H9 (cell line): ENCODE measurements at places on chromosomes 1 and 21. TPM values are rescaled to one million over a fixed set of nuclear protein-coding genes. Genes with fewer than 3 reads are reported as not detected.

Gene KIRREL1
- 29.9 and 30.5 TPM in 2 replicates for total RNA-seq

Gene RNF186
- total RNA-seq: not detected in 2 replicates

Gene SLC5A9
- 0.22 TPM in 1 of 2 replicates, not detected in the other for total RNA-seq

Gene PDC
- not detected in 2 replicates for total RNA-seq

Gene VCAM1
- total RNA-seq: 0.07 TPM in 1 of 2 replicates, not detected in the other

Gene PPP1R12B
- total RNA-seq: 8.1 and 12.9 TPM in 2 replicates

Gene CBR3
- total RNA-seq: 1.9 and 2.4 TPM in 2 replicates

Gene HENMT1
- 6.2 and 6.6 TPM in 2 replicates for total RNA-seq

- H3K4me1 ChIP-seq: no peaks in the 10 kb centered on the region
- no peak overlapping the region for H3K27ac ChIP-seq
- no peaks in the 10 kb centered on the region for H3K36me3 ChIP-seq
Observed at GRCh38 chr1:62355095-62355494, 35.9 kb upstream of the KANK4 start.

DNA sequence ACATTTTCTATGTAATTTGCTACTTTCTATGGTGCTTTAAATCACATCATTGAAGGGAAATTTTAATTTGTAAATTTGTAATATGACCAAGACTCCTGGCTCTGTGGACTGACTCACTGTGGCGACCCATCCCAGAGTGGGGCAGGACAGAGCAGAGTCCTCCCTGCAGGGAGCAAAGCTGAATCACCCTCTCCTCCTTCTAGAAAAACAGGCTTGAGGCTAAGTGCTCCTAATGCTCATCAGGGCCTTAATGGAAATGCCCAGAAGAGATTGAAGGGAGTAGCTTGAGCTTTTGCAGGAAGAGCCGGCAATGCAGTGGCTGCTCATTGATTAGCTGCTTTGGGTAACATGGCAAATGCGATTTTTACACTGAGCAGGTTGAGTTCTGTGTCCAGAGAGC, 16.8 kb downstream of the S100A10 start:
- no peaks in the 10 kb centered on the region for H3K27me3 ChIP-seq
- no peaks in the 10 kb centered on the region for H3K36me3 ChIP-seq
- no peak for DNase-seq
- no peak overlapping the region for H3K4me3 ChIP-seq

- no peaks in the 10 kb centered on the region for H3K27me3 ChIP-seq
- H3K36me3 ChIP-seq: no peaks in the 10 kb centered on the region; the same call in 1 of the 2 replicates
- no peak for DNase-seq
- no peaks in the 10 kb centered on the region for H3K4me1 ChIP-seq
Observed at GRCh38 chr21:44418876-44419230, 36.5 kb upstream of the LRRC3 start.

- H3K36me3 ChIP-seq: no peaks in the 10 kb centered on the region
- H3K27ac ChIP-seq: no peak within 1 kb of the TSS
Observed at GRCh38 chr1:923131-923990, at the start of gene SAMD11. Gene SAMD11 (plus strand): TSS chr1:923923. CDS start chr1:924432, 509 bp downstream.

- no peaks in the 10 kb centered on the region for H3K4me1 ChIP-seq
- no peaks in the 10 kb centered on the region for H3K36me3 ChIP-seq
- H3K27ac ChIP-seq: no peak overlapping the region
- H3K27me3 ChIP-seq: no peaks in the 10 kb centered on the region
- DNase-seq: no peak
Observed at GRCh38 chr1:169970114-169970513, 76.4 kb upstream of the SCYL3 start.

DNA sequence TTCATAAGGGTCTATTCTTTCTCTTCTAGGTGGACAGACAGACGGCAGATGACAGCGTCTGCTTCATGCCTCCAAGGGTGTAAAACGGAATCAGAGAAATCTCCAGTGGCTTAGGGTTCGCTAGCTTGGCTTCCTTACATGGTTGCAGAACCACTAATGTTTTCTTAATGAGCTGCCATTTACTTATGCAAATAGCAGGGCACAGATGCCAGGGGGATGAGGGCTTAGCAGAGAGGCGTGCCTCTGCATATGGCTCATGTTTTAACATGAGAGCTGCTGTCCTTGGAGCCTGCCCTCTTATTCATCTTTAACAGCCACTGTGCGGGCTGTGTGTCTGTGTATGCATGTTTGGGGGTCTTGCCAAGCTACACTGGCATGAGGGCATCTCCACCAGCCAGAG, 119.6 kb downstream of the IER5 start:
- H3K27me3 ChIP-seq: no peaks in the 10 kb centered on the region
- peaks cover 4% of the 10 kb centered on the region; the same call in 1 of the 2 replicates for H3K4me1 ChIP-seq
- no peak for DNase-seq
- H3K4me3 ChIP-seq: no peak overlapping the region
- no peak overlapping the region for H3K27ac ChIP-seq

DNA sequence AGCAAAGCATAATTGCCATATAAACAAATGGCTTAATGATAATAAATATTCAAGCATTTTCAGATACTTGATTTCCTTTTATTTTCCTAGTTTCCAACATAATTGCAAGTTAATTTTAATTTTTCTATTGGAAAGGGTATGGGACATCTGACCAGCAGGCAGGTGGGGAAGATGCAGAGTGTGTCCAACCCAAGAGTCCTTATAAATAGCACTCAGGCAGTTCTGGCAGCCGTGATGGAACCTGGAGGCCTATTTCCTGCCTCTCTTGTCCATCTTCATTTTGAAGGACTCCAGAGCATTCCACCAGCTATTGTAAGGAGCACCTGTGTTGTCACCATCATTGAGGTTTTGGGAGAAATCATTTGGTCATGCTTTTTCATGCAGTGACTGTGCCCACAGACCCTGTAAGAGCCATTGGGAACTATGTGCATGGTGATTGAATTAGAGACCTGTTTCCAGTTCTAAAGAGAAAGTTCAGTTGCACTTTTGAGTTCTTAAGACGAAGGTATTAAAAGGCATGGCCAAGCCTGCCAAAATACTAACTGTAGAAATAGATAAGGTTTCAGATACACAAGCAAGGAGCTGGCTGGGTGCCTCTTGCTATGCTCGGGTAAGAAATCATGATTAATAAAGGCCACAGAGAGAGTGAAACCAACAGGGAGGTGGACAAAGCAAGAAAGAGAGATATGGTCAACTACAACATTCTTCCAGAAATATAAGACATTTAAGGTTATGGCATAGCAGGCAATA, 92.3 kb downstream of the SPATA46 start:
- no peak overlapping the region for H3K27ac ChIP-seq
- no peaks in the 10 kb centered on the region for H3K27me3 ChIP-seq
- H3K4me1 ChIP-seq: no peaks in the 10 kb centered on the region
- no peak overlapping the region for H3K4me3 ChIP-seq

DNA sequence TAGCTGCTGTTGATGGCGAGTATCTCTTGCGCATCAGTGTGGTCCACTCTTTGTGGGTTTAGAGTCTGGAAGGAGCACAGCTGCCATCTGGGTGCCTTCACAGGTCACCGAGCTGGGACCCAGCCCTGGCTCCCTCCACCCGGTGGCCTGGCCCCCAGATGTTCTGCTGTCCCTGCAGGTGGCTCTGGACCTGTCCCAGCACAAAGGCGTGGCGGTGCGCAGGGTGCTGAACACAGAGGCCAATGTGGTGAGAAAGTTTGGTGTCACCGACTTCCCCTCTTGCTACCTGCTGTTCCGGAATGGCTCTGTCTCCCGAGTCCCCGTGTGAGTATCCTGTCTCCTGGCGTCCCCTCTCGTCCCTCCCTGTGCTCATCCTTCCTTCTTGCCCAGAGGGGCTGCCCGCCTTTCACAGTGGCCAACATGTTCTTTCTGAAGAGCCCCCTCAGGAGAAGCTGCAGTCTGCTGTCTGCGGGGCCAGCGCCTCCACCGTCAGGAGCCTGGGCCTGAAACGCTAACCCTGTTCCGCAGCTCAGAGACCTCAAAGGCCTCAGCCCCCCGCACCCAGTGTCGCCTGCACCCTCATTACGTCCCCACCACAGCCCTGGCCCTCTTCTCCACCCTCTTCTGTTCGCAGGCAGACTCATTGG, 27.4 kb downstream of the QSOX1 start:
- no peaks in the 10 kb centered on the region for H3K4me1 ChIP-seq
- H3K27me3 ChIP-seq: no peaks in the 10 kb centered on the region
- H3K36me3 ChIP-seq: peaks cover 8% of the 10 kb centered on the region
- no peak overlapping the region for H3K4me3 ChIP-seq
- no peak for DNase-seq

GRCh38 chr1:211587123-211587522, 8.2 kb upstream of the SLC30A1 start:
- no peak for DNase-seq
- no peaks in the 10 kb centered on the region for H3K36me3 ChIP-seq
- H3K27ac ChIP-seq: no peak overlapping the region
- no peaks in the 10 kb centered on the region for H3K27me3 ChIP-seq
- no peaks in the 10 kb centered on the region for H3K4me1 ChIP-seq

DNA sequence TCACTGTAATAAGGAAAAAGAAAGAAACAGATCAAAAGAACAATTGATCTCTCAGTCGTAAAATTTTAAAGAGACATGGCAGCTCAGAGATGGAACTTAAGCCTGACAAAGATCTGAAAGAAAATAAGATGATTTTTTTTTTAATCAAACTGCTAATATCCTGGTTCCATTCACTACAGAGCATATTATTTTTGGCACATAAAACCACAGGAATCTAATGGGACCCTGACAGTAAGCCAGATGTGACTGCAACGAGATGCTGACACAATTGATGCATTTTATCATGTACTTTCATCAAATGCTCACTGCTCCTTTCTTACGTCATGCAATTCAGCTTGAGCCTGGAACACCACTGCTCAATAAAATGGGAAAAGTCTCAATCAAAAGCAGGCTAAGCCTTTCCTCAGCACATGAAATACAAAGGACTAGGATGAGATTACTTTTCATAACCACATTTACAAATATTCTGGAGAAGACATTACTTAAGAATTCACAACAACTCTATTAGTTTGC, 16.6 kb downstream of the GPATCH2 start:
- H3K36me3 ChIP-seq: no peaks in the 10 kb centered on the region
- H3K4me3 ChIP-seq: no peak overlapping the region
- H3K27me3 ChIP-seq: no peaks in the 10 kb centered on the region
- no peaks in the 10 kb centered on the region for H3K4me1 ChIP-seq

- no peak overlapping the region for H3K4me3 ChIP-seq
- H3K36me3 ChIP-seq: no peaks in the 10 kb centered on the region
- H3K27ac ChIP-seq: no peak overlapping the region
- H3K27me3 ChIP-seq: no peaks in the 10 kb centered on the region; the same call in 1 of the 2 replicates
- no peaks in the 10 kb centered on the region for H3K4me1 ChIP-seq
- no peak for DNase-seq
Observed at GRCh38 chr1:115560027-115560426, 81.7 kb upstream of the VANGL1 start.

DNA sequence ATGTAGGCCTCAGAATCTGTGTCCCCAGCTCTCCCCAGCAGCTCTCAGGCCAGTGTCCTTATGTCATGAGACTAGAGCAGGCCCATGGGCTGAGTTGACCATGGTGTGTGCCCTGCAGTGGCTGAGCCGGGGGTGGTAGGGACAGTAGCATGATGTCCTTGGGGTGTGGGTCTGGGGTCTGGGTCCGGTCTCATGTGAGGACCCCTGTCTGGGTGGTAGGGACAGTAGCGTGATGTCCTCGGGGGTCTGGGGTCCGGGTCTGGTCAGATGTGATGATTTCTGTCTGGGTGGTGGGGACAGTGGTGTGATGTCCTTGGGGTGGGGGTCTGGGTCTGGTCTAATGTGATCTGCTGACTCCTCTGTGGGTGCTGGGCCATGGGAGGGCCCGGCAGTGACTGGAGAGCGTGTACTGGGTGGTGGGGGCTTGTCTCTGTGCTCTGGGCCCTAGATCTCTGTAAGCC, 64.5 kb downstream of the OBSCN start:
- no peak overlapping the region for H3K27ac ChIP-seq
- no peaks in the 10 kb centered on the region for H3K27me3 ChIP-seq
- peaks cover 3% of the 10 kb centered on the region; the same call in 2 of the 3 replicates for H3K36me3 ChIP-seq
- H3K4me1 ChIP-seq: no peaks in the 10 kb centered on the region

DNA sequence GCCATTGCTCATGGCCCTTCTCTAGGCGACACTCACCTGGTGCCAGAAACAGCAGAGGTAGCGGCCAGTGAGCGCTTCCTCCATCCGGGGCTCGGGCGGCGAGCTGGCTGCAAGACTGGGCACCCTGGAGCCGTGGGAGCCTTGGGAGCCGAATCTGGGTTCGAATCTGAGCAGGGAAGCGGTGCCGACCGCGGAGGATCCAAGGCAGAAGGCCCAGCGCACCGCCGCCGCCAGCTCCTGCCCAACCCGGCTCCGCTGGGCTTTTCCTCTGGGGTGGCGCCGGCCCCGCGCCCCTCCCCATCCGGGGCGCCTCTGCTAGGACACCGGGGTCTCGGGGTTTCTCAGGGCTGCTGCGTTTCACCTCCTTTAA, 1.7 kb upstream of the PRDM16 start:
- DNase-seq: no peak
- H3K27ac ChIP-seq: no peak overlapping the region
- H3K4me1 ChIP-seq: peaks cover 1% of the 10 kb centered on the region; the same call in 1 of the 2 replicates
- H3K36me3 ChIP-seq: no peaks in the 10 kb centered on the region
- peak overlapping the region; percentile 68; the same call in 2 of the 3 replicates for H3K4me3 ChIP-seq

- no peaks in the 10 kb centered on the region for H3K36me3 ChIP-seq
- no peaks in the 10 kb centered on the region for H3K4me1 ChIP-seq
- H3K27ac ChIP-seq: no peak overlapping the region
- no peak overlapping the region for H3K4me3 ChIP-seq
- H3K27me3 ChIP-seq: no peaks in the 10 kb centered on the region; the same call in 1 of the 2 replicates
Observed at GRCh38 chr1:25074351-25075227, 144.5 kb upstream of the RUNX3 start.

GRCh38 chr1:86951430-86951829, 37.0 kb downstream of the HS2ST1 start:
- DNase-seq: no peak
- H3K27me3 ChIP-seq: no peaks in the 10 kb centered on the region
- H3K27ac ChIP-seq: no peak overlapping the region
- no peaks in the 10 kb centered on the region for H3K4me1 ChIP-seq

DNA sequence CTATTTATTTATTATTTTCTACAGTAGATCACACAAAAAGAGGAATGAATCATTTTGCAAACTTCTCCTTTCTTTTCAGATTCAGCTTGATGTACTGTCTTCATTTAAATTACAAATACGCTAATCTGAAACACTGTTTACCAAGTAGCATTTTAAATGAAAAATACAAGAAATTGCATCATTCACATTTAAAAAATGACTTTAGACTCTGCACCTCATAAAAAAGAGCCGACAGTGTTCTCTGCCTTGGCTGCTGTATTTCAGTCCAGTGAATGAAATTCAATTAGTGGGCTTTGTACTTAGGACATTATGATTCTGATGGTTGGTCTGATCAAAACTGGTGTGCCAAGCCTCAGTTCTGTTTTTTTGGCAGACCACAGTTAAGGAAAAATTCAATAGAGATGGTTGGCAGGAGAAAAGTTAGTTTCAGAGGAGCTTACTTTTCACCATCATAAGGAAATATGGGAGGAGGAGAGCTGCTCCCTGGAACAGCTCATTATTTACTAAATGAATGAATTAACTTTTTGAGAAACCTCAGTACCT, 222.4 kb upstream of the ESRRG start:
- H3K27me3 ChIP-seq: no peaks in the 10 kb centered on the region
- 0 out of 3 replicates have a peak overlapping the region, but pooled peaks have one; percentile 11 for H3K4me3 ChIP-seq
- H3K4me1 ChIP-seq: peaks cover 12% of the 10 kb centered on the region
- H3K36me3 ChIP-seq: no peaks in the 10 kb centered on the region; the same call in 2 of the 3 replicates
